NCI-H1417 treated with DMSO at 0.1 percent for 48 hours (cell line): ENCODE measurements at places on chromosomes 6 and 20.

DNA sequence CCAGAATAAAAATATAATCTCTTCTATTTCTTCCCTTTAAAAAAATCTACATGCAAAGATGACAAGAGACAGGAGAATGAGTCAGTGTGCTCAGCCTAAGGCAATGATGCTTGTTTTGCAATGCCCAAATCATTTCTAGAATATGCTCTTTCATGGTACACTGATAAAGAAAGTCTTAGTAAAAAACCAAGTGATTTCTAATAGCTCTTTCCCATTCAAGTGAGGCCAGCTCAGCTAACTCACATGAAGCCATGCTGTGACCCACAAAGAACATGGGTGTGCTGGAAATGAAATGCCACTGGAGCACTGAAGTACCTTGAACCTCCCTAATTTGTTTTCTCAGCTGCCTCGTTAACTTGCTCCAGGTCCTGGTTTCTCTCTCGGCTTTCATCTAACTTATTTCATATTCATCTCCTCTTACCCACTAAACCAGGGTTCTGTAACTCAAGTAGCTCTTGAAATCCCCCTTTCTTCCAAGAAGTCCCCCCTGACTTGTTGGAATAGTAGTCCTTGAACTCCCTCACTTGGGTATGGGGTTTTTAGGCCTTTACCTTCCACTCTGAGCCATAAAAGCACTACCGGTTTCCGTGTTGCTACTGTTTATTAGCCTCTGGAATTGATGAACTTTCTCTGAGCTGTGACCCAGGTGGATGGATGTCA is 92.7 kb downstream of the IRF4 start:
- DNase-seq: no peak

- DNase-seq: no peak
Observed at GRCh38 chr6:18306977-18307376, 42.6 kb upstream of the DEK start.

GRCh38 chr6:149082320-149082719 is 235.2 kb upstream of the TAB2 start:
- DNase-seq: peak; percentile 33

- no peak for DNase-seq
Observed at GRCh38 chr6:148104131-148104530, 238.5 kb upstream of the SASH1 start.

DNA sequence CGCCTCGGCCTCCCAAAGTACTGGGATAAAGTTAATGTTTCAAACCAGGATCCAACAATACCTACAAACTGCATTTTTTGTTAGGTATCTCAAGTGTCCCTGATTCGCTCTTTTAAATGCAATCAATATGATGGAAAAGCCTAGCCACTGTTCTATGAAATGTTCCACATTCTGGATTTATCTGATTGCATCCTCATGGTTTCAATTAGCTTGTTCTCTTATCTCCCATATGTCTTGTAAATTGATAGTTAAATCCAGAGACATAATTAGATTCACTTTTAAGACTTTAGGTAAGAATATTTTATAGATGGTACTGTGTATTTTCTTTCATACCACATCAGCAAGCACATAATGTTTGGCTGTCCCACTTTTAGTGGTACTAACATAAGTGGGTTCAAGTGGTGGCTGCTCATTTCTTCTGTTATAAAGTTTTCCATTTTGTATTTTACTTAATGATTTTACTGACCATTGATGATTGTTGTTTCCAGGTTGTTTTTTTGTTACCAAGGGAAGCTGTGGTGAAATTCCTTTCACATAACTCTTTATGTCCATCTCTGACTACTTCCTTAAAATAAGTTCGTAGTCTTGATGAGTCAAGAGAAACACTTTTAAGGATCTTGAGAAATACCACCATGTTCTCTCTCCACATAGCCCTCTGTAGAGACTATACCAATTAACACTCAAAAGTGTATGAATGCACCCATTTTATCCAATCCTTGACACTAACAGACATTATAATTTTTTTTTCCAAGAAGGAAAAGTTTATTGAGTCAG is 40.5 kb downstream of the RNGTT start:
- no peak for DNase-seq

- no peak for DNase-seq
Observed at GRCh38 chr20:59613861-59614260, 9.5 kb downstream of the PHACTR3 start.

DNA sequence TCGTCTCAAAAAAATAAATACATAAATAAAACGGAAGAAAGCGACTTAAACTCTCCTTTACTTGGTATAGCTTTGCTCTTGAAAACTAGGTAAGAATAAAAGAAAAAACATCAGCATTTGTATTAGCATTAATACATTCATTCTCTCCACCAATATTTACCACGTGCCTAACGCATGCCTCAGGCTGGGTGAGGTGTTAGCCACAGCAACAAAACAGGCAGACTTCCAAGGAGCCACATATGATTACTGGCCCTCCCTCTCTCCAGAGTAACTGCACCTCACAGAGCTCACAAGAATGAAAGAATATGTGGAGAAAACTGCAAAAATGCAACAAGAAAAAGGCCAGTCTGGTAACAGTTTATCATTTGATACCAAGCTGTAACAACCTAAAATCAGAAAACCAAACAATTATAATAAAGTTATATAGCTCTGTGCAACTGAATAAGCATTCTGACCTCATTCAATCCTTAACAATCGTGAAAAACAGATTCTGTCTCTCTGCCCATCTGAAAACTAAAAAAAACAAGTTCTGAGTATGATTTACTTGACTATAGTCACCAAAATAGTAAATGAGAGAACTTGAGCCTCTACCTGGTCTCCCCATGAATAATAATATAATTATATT is 5.2 kb downstream of the NAPB start:
- no peak for DNase-seq

DNA sequence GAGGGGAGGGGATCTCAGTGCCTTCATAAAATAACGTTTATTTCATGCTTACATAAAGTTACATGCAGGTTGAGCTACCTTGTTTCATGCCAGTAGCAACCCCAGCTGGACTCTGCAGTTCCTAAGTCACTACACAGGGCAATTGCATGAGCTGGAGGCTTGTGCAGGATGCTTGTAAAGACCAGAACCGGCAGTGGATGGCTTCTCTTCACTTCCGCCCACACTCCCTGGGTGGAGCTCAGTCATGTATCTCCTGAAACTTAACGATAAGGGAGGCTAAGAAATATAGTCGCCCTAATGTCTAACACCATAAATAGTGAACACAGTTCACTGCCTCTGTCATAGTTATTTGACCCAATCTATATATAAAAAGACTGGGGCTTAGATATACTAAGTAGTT is 99.4 kb upstream of the RAB32 start:
- no peak for DNase-seq

DNA sequence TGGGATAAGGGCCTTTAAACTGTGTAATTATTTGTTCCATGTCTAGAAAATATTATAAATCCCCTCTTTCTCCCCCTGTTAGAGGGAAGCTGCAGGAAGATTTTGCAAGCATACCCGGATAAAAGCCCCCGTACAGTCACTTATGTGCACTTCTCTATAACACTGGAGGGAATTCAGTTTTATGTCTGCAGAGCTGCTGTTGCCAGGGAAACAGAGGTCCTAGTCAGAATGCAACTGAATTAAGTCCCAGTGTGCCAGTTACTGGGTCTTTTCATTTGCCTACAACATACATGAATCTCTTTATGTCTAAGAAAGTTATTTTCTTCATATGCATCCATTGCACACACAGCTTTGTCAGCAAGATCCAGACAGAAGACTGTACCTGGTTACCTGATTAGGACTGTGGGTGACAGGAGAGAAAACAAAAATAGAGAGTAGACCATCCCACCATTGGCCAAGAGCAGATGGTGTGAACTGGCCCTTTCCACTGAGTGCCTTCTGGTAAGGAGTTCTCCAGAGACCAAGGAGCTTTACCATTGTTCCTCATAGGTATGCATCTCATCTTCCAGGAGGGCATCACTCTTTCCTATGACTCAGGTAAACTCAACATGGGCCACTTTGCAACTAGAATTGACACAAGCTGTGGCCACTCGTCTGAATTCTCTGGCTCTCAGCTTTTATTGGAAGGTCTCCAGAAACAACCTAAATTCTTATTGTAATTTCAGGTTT is 180.8 kb upstream of the PHACTR1 start:
- DNase-seq: no peak

DNA sequence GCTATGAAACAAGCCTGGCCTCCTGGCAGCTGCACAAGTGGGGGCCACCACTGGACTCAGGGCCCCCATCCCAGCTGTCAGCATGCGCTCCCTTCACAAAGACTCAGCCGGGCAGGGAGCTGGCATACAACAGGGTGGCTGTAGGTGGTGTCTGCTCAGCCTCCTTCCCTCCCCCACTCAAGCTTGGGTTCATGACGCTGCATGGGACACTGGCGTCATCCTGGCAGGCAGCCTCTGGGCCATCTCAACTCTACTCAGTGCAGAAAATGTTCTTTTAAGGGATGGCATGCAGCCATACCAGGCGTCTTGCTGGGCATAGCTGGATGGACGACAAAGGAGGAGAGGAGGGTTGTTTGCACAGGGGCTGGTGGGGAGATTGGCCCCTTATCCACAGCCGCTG is 30.5 kb downstream of the SAYSD1 start:
- DNase-seq: no peak

GRCh38 chr6:163099621-163100171 is 314.8 kb upstream of the QKI start:
- DNase-seq: no peak

DNA sequence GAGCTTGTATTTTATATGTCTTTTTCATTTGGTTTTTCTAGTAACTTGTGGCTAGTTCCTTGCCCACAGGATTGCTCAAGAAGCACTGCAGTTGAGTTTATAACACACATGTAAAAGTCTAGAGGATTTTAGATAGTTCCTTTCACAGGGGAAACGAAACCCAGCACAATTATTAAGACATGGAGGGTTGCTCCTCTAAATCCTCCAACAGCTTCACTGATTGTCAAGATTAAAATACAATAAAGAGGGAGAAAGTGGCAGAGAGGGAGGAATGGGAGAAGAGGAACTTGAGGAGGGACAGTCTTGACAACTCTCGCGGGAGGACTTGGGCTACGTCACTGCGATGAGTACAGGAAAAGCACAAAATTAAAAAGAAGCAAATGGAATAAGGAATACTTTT is 9.7 kb upstream of the TBC1D7 start:
- no peak for DNase-seq

DNA sequence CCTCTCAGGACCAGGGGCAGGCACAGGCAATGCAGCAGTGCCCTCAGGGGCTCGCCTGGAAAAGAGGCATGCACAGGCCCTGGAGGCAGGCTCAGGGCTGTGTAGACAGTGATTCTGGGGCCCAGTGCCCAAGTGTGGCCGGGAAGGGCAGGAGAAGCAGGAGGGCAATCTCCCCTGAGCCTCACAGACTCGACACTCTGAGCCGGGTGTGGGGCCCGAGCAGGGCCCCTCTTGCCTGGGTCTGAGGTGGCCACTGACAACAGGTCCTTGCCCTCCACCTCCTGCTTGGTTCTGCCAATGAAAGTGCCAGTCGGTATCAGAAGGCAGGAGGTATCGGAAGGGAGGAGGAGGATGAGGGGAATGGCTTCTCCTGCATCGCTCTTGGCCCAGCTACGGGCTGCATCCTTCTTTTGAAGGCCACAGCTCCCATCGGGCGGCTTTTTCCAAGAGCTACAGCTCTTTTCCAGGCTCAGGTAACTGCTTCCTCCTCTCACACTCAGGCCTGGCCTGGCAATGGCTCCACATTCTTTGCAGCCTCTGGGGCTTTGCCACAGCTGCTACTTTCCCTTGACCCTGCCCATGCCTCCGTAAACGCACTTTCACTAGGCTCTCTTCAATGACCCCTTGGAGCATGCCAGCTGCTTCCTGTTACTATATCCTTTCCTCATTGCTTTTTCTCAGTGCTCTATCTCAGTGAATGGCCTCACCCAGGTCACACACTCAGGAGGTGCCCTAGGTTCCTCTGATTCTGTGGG is 24.5 kb downstream of the GABRR2 start:
- DNase-seq: no peak

GRCh38 chr20:37519508-37520418 is 1.3 kb upstream of the NNAT start:
- peak; percentile 37 for DNase-seq

- DNase-seq: peak; percentile 22
Observed at GRCh38 chr6:21189759-21190158, 403.8 kb upstream of the SOX4 start.

- no peak for DNase-seq
Observed at GRCh38 chr6:743320-744096, 50.6 kb upstream of the EXOC2 start.

DNA sequence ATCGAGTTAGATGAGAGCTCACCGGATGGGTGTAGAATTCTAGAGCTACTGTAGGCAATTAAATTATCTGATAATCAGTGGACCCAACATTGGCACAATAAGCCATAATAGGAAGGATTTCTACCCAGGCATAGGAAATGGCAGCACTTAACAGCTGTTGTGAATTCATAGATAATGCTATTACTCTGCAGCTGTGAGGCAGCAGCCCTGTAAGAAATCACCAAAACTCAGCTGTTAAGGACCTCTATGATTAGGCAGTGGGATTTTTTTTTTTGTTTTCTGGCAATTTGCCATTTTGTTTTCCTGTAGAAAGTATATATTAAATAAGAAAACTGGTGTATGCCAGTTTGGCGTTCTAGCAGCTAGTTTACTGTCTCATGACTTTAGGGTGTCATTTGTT is 609.1 kb upstream of the SLC35B3 start:
- no peak for DNase-seq

GRCh38 chr6:134822920-134823709 is 126.8 kb downstream of the ALDH8A1 start:
- peak; percentile 27 for DNase-seq

- DNase-seq: peak; percentile 52
Observed at GRCh38 chr20:34215711-34216381, 25.4 kb upstream of the ASIP start.

- no peak for DNase-seq
Observed at GRCh38 chr20:48538058-48538825, 289.6 kb downstream of the PREX1 start.

DNA sequence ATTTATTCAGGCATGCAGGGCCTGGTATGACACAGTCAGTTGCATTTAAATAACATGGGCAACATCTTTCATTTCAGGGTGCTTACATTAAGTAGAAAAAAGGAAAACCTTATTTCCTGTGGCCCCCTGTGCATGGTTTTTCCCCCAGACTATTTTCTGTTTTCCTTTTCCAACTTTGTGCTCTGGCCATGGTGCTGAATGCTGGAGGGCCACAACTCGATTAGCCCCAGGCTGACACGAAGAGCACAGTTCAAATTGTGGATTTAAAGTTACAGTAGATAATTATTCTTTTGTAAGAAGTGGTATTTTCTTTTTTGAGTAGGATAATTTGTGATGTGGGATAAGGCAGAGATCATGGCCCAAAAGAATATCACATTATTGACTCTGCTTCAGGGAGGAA is 332.0 kb downstream of the HAO1 start:
- no peak for DNase-seq

GRCh38 chr20:2311329-2311728 is 15.5 kb downstream of the TGM3 start:
- DNase-seq: no peak
